ENCODE measurements at places on chromosomes 11 and 22. TPM values are rescaled to one million over a fixed set of nuclear protein-coding genes. Genes with fewer than 3 reads are reported as not detected.
A peak's percentile ranks its signal among the peaks of the same experiment; 100 is the strongest.

- no peak for DNase-seq
- no peaks in the 10 kb centered on the region for H3K27me3 ChIP-seq
- H3K27ac ChIP-seq, result no peak overlapping the region
- no peaks in the 10 kb centered on the region for H3K36me3 ChIP-seq
- H3K4me1 ChIP-seq, result no peaks in the 10 kb centered on the region
- H3K4me3 ChIP-seq, result no peak overlapping the region
Observed at GRCh38 chr22:49112661-49113626, 714.7 kb downstream of the BRD1 start.

DNA sequence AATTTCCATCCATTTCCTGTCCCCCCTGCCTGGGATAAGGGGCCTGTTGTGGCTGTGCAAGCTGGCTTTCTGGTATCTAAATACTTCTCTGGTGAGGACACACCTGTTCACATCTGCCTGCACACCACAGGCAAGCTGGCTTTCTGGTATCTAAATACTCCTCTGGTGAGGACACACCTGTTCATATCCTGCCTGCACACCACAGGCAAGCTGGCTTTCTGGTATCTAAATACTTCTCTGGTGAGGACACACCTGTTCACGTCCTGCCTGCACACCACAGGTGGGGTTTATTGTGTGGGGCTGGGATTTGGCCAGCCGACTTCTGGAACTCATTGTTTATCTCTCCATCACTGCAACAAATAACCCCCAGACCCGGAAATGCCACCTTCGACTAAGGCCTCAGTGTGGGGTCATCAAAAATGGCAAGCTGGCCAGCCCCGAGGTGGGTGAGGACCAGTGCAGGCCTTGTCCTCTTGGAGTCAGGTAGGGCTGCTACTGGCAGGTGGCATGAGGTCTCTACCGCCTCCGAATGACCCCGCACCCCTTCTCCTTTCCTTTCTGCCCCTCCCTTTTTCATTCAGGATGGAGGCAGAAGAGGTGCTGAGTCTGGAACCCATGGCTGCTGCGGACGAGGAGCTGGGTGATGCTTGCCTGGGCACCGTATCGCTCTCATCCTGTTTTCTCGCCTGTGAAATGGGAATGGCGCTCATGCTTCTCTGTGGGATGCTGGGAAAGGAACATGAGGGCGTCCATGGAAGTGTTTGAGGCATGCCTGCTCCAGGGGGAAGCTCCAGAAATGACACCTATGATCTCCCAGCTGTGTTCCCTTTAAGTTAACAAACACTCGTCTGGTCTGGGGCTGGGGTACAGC, 43.5 kb upstream of the MYEOV start:
- H3K36me3 ChIP-seq, result no peaks in the 10 kb centered on the region
- no peak for DNase-seq
- no peaks in the 10 kb centered on the region for H3K4me1 ChIP-seq
- H3K27me3 ChIP-seq, result peaks cover 28% of the 10 kb centered on the region
- no peak overlapping the region for H3K27ac ChIP-seq
- no peak overlapping the region for H3K4me3 ChIP-seq

- no peaks in the 10 kb centered on the region for H3K4me1 ChIP-seq
- no peak for DNase-seq
- no peak overlapping the region for H3K27ac ChIP-seq
- H3K36me3 ChIP-seq, result no peaks in the 10 kb centered on the region
- H3K27me3 ChIP-seq, result no peaks in the 10 kb centered on the region
- H3K4me3 ChIP-seq, result no peak overlapping the region
Observed at GRCh38 chr22:41964112-41964491, 5.1 kb upstream of the SEPTIN3 start.

- no peaks in the 10 kb centered on the region for H3K27me3 ChIP-seq
- no peaks in the 10 kb centered on the region for H3K36me3 ChIP-seq
- peaks cover 23% of the 10 kb centered on the region for H3K4me1 ChIP-seq
Observed at GRCh38 chr22:30609260-30610185, 2.5 kb downstream of the TCN2 start.

CYB5R3 gene
- 378 TPM for total RNA-seq

GRCh38 chr11:27694992-27695391, 5.3 kb downstream of the BDNF start:
- peak overlapping the region; percentile 51 for H3K27ac ChIP-seq
- H3K27me3 ChIP-seq, result no peaks in the 10 kb centered on the region
- peaks cover 11% of the 10 kb centered on the region for H3K36me3 ChIP-seq

SIK2 gene
- total RNA-seq, result 14.8 TPM

VWCE gene
- 0.76 TPM for total RNA-seq

- DNase-seq, result no peak
- no peak overlapping the region for H3K27ac ChIP-seq
- H3K4me3 ChIP-seq, result no peak overlapping the region
- H3K4me1 ChIP-seq, result no peaks in the 10 kb centered on the region
- no peaks in the 10 kb centered on the region for H3K36me3 ChIP-seq
Observed at GRCh38 chr11:115325523-115325922, 178.7 kb downstream of the CADM1 start.

DENND6B gene
- 3.3 TPM for total RNA-seq

- no peaks in the 10 kb centered on the region for H3K27me3 ChIP-seq
- peak overlapping the region; percentile 48 for H3K27ac ChIP-seq
- H3K36me3 ChIP-seq, result no peaks in the 10 kb centered on the region
- H3K4me1 ChIP-seq, result peaks cover 45% of the 10 kb centered on the region
Observed at GRCh38 chr11:27698872-27699241, 1.4 kb downstream of the BDNF start.

DNA sequence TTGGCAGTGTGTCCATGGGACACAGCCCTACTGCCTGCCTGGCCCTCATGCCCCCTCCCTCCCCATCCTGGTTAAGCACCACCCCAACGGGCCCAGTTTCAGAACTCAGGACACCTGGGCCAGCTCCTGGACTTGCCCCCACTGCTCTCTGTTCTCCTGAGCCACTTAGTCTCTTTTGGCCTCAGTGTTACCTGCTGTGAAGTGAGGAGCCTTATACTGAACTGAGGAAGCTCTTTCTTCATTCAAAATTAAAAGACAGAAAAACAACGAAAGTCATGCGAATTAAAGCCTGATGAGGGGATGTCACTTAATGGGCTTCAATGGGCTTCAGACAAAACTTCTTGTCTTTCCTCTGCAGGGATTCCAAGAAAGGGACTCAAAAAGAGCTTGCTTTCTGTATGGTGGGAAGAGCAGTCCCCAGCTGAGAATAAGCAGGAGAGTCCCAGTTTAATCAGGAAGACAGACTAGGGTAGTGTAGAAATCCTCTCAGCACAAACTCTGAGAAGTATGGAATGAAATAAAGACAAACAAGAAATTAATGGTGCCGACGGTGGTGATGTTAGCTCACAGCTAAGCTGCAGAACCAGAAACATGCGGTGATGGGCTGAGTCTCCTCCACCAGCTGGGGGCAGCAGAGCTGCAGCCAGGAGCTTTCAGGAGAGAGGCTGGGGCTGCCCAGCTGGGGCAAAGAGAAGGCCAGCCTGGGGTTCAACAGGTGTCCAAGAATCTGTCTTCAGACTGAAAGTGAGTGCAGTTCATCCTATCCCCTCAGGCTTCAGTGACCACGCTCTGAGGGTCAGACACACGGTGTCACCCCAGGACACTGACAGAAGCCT, 101.0 kb downstream of the GGTLC2 start:
- peaks cover 46% of the 10 kb centered on the region for H3K27me3 ChIP-seq
- H3K4me1 ChIP-seq, result no peaks in the 10 kb centered on the region
- DNase-seq, result peak; percentile 61
- no peaks in the 10 kb centered on the region for H3K36me3 ChIP-seq
- no peak overlapping the region for H3K27ac ChIP-seq

SH3BP1 gene
- 2.4 TPM for total RNA-seq

DNA sequence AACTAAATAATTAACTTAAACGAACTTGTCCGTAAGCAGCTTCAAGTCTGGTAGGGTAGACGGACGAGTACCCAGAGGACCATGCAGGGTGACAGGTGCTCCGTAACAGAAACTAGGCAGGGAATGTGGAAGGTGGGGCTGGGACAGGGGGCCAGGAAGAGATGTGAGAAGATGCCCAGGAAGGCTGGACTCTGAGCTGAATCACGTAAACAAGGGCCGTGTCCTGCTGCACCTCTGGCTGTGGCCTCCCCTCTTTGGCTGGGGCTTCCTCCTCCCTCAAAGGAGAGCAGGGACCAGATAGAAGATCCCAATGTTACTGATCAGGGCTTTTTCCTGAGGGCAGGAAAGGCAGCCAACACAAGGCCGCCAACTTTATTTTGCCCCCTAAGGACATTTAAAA, 47.9 kb downstream of the PACSIN2 start:
- no peak overlapping the region for H3K27ac ChIP-seq
- no peaks in the 10 kb centered on the region for H3K27me3 ChIP-seq
- no peak overlapping the region for H3K4me3 ChIP-seq
- H3K4me1 ChIP-seq, result peaks cover 45% of the 10 kb centered on the region
- no peaks in the 10 kb centered on the region for H3K36me3 ChIP-seq
- DNase-seq, result no peak

Data from GM23248 (cell line).